ENCODE measurements at places on chromosomes 11 and 22.
A peak's percentile ranks its signal among the peaks of the same experiment; 100 is the strongest.

GRCh38 chr22:30392661-30393321, 4.0 kb upstream of the SEC14L2 start:
- no peak for DNase-seq

DNA sequence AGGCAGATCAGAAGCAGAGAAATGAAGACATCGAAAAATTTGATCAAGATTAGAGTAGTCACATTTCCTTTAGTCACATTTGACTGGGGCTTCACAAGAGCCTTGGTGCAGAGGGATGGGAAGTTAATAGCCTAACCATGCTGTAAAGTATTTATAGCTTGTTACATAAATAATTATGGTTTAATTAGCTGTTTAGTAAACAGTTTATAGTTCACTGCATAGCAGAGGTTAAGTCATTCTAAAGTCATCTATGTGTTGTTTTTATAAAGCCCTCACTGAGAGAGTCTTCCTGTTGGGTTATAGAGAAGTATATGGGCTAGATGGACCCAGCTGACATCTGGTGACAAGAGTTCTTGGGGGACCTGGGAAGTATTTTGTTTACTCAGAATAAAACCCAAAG, 47.1 kb downstream of the INSC start:
- DNase-seq: no peak

DNA sequence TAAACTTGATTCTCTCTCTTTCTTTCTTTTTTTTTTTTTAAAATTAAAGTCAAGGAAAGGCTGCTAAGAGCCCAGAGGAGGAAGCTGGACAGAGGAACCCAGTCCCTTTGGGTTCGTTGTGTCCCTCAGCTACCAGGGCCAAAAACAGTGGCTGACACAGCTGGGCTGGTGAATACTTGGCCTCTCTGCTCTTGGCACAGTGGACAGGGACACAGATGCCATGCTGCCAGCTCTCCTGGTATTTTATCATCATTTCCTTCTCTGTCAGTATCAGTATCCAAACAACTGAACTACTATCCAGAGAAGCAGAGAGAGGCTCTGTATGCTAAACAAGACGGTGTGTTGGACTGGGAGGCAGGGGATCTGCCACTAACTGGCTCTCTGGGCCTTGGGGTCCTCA, 123.7 kb upstream of the CCDC90B start:
- DNase-seq: no peak

DNA sequence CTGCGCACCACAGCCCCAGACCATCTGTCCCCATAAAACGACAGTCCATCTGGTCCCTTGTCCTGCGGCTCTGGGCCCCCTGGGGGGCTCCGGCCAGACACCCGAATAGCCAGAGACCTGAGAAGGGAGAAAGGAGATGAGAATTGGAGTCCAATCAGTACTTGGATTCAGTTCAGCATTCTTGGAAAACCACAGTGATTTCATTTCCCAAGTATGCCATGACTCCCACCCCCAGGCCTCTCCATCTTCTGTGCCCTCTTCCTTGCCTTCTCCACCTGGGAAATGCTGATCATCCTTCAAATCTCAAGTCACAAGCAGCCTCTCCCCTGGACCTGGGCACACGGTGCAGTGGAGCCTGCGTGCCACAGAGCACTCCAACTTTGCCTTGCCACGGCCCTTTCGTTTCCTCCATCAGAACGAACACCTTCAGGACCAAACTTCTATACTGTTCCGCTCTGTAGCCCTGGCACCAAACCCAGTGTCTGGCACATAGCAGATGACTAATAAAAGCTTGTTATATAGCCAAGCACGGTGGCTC, 10.9 kb upstream of the MFNG start:
- DNase-seq: peak; percentile 45

GRCh38 chr22:40313007-40313406, 33.3 kb upstream of the ADSL start:
- no peak for DNase-seq

DNA sequence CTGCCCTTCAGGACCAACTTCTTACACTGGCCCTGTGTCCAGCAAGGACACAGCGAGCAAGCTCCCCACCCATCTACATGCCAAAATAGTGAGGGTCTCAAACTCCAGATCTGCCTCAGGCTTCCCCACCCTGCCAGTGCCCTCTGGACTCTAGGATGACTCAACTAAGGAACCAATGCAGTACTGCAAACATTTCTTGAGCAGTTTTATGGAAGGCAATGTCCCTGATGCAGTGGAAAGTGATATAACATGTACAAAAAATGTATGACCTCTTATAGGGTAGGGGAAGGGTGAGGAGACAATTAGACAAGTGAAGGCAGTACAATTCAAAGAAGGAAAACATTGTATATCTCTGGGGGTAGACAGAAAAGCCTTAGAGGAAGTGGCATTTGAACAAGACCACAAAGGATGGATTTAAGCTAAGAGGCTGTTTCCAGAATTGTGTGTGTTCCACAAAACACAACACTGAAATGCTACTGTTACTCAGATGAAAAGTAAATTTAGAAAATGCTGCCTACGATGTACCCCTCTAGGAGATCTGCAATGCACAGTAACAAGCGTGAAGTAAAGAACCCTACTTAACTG, 47.3 kb downstream of the RAB30 start:
- DNase-seq: no peak

DNA sequence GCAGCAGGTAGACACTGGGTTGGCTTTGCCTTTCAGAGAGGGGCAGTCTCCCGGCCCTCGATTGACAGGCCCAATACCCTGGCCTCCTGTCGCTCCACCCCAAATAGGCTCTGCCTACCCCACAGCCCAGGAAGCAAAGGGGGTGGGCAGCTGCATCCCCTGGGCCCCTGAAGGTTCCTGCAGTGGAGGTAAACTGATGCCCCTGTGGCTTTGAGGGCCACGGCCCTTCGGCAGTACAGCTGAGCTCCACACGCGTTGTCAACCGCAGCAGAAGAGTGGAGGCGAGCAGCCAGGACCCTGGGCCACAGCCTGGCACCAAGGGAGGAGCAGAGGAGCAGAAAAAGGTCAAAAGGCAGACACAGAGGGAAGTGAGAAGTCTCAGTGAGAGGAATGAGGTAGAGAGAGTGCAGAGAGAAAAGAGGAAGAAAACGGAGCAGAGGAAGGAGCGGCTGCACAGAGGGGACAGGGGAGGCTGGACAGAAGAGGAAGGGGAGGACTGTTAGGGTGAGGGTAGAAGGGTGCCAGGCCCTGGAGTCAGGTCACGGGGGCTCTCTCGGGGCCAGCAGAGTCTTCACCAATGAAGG, 64.0 kb downstream of the SLC22A12 start:
- DNase-seq: no peak

GRCh38 chr11:130096823-130097222, 27.1 kb downstream of the APLP2 start:
- no peak for DNase-seq

DNA sequence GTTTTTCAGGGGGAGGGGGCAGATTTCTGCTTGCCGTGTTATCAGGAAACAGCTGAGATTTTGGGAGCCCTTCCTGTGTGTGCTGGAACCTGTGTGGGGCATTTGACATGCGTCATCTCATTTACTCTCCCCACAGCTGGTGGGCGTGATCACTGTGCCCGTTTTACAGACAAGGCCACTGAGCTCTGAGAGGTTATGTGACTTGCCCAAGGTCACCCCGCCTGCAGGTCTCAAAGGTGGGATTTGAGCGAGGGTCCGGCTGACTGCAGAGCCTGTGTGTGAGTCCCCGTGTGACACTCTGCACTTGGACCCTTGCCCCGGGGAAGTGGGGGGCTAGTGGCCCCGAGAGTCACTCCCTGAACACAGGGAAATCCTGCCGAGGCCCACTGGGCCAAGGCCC, 48.5 kb upstream of the GCAT start:
- DNase-seq: no peak

DNA sequence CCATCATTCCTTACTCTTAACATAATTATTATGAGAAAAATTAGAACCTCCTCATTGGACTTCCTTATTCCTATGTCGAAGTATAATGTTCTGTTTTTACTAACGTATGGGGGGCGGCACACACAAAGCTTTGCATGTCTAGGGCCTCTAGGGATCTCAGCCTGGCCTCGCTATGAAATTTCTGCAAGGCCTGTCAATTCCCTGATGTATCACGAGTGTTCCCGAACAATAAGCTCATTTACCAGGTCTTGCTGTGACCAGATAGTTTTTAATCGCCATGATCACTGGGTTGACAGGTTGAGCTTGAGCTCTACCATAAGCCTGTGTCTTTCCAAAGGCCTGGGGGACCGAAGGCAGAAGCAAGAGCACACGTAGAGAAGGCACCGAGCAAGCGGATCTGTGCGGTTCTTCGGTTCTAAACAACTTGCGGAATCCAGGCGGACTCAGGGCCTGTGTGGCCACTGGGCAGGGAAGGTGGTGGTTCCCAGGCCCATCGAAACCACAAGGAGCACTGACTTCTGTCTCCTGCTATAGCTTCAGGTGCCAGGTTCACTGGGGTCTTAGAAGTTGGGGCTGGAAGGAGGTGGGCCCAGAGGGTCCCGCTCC, 10.4 kb upstream of the FXYD2 start:
- DNase-seq: no peak

GRCh38 chr11:1978720-1979473, 18.7 kb downstream of the H19 start:
- no peak for DNase-seq

DNA sequence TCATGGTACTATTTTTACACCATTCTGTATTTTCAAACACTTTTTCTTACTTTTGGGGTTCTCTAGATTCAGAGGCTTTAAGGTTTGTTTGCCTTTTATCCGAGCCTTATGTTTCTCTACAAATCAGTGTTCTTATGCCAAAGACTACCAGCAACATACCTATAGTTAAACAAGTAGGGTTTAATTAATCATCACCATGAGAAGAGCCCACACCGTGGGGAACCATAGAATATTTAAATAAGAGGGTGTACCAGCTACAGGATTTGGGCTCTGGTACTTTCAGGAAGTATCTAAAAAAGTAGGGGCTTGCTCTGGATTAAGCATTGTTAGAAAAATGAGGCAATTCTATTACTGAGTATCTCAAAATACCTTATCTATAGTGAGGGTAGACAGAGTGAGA, 25.7 kb downstream of the TMEM225 start:
- no peak for DNase-seq

DNA sequence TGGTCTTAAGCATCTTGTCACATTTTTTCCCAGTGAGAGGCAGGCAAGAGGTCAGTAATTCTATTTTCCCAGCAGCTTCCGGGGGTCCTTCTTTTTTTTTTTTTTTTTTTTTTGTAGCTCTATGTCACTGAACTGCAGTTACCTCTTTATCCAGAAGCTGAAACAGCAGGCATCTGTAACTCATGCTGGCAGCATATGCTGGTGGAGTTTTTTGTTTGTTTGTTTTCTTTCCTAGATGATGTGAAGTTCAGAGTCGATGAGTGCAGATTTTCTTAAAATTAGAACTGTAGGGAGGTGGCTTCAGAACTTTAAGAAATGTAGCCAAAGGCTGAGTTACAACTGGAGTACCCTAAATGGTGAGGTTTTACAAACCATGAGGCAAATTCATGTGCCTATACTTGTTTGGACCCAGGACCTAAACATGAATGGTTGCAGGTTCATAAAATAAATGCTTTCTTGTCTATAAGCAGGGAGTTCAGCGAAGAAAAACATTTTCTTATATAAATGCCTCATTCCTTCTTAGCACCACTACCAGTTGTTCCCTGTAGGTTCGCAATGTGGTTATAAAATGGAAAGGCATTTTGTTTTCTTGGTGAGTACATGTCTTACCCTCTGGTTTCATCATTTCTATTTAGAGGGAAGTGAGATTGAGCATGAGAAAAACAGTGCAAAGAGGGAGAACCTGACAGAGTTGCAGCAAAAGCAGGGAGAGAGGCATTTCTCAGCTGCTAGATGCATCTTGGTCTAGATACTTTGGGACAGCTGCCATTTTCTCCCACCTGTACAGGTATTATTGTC, 84.0 kb downstream of the TRIM44 start:
- no peak for DNase-seq

DNA sequence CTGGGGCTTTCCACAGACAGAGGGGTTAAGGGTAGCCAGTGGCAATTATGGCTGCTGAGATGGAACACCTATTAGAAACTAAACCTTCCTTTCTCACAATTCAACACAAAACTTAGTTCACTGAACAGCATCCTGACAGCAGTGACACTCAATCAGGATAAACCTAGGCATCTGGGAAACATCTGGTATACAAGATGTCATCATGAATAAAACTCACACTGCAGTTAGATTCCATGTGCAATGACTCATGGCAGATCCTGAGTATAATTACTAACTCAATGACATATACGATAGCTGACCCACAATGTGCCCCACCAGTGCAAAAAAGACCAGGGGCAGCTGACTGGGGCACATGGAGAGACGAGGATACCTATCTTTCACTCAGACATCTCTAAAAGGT, 17.7 kb downstream of the RBFOX2 start:
- DNase-seq: no peak

All from pulmonary artery endothelial cell (primary cell).